Naive thymus-derived CD8-positive, alpha-beta T cell (primary cell): ENCODE measurements at places on chromosomes 3 and 15. TPM values are rescaled to one million over a fixed set of nuclear protein-coding genes. Genes with fewer than 3 reads are reported as not detected.

Gene CNTN4
- not detected for total RNA-seq

Gene GRK7
- total RNA-seq: 0.42 TPM

Gene CSPG4
- not detected for total RNA-seq

Gene HERC2
- 46.4 TPM for total RNA-seq

Gene SLC33A1
- 32.2 TPM for total RNA-seq

GRCh38 chr3:98361289-98361688, 7.6 kb downstream of the OR5K4 start:
- H3K27ac ChIP-seq: no peak overlapping the region
- H3K4me1 ChIP-seq: no peaks in the 10 kb centered on the region
- H3K27me3 ChIP-seq: peaks cover 2% of the 10 kb centered on the region
- peaks cover 8% of the 10 kb centered on the region for H3K36me3 ChIP-seq
- no peak for DNase-seq

- no peaks in the 10 kb centered on the region for H3K4me1 ChIP-seq
- no peaks in the 10 kb centered on the region for H3K36me3 ChIP-seq
- H3K27me3 ChIP-seq: peaks cover 7% of the 10 kb centered on the region
- H3K4me3 ChIP-seq: no peak overlapping the region
Measured at GRCh38 chr15:49808341-49808740, 187.5 kb downstream of the DTWD1 start.
